ENCODE measurements at places on chromosomes 6 and 20.

DNA sequence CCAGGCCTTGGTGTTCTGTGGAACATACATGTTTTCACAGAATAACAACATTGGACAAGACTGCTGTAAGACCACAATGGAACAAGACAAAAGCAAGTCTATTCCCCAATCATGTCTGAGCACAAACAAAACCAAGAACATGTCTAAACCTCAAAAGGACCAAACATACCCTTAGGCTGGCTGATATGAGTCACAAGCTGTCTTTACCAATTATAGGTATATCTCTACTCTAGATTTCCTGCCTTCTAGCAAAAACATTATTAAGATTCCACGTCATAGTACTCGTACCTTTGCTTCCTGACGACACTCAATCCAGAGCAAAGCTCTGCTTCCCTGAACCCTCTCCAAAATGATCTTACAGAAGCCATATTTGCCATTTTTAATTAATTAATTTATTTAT, 15.4 kb upstream of the L3MBTL1 start:
- peak; percentile 10 for DNase-seq

GRCh38 chr6:168410554-168411011, 30.4 kb upstream of the SMOC2 start:
- no peak for DNase-seq

DNA sequence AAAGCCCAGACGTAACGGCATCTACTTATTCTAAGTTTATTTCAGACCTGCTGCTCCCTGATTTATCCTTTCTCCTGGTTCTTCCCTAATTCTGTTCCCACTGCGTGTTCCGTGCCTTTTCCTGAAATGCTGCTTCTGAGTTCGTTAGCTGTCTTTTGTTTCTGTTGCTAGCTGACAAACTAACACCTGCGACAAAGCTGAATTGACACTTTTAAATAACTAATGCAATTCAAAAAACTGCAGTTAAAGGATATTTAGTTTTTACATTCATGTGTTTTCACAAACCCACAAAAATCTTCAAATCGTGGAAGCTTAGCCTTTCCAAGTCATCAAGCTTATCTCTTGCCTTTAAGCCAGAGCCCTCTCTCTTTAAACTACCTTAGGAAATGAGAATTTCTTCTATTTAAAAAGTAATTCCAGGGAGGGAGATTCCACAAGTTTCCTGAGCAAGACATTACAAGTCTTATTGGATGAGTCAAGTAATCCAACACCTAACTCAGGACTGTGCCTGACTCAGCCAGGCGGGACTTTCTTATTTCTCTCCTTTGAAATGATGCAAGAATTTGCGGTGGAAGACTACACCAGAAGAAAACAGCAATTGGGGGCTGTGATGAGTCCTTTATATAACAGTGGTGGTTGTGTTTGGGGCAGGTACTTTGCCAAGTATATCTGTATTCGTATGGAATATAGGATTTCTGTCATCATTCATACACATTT, 6.3 kb downstream of the ADTRP start:
- DNase-seq, result peak; percentile 98

DNA sequence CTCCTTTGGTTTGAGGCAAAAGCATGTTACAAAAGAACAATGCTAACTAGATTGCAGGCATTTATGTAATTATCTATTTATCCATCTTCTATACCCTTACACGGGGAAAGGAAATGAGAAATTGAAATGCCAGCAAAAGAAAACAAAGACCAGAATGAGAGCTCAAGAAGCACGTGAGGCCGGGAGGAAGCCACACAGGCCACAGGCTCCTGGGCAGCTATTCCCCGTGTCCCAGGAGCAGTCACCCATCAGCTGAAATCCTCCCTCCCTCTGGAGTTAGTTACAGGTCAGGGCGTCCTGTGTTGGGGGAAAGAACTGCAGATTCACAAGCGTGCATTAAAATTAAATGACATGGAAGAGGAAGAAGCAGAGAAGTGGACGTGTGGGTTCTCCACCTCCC, 64.7 kb upstream of the RPS6KA2 start:
- no peak for DNase-seq

DNA sequence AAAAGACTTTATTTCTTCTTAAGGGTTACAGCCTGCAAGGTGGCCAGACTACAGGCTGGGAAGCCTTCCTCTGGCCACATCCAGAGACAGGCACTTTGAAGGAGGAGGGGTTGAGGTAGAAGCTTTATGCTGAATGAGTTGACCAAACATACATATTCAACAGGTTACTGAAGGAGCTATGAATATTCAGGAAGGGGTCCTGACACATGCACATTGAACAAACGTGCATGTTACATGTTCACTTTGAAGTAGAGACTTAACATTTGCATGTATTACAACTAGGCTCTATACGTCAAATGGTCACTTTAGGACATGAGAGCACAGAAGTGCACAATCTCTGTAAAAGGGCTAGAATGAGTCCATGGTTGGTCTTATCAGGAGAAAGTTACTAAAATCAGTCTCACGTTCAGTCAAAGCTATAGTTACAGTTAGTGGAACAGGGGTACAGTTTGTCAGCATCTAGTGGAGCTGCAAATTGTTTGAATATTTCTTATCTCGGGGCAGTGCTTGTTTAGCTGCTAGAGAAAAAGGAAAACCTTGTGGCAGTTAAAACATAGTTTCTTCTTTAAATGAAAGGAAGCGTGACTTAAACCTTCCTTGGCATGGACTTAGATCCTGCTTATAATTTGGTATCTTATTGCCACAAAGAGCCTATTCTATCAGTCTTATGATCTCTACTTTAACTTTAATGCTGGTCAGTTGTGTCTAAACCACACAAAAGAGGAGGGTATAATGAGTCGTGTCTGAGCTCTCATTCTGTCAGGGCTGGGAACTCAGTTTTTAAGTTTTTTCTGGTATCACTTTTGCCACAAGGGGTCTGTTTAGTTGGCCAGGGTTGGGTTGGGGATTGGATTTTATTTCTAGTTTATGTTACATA, 4.6 kb upstream of the ZSCAN9 start:
- no peak for DNase-seq

GRCh38 chr6:163177892-163178420, 236.6 kb upstream of the QKI start:
- DNase-seq, result no peak

DNA sequence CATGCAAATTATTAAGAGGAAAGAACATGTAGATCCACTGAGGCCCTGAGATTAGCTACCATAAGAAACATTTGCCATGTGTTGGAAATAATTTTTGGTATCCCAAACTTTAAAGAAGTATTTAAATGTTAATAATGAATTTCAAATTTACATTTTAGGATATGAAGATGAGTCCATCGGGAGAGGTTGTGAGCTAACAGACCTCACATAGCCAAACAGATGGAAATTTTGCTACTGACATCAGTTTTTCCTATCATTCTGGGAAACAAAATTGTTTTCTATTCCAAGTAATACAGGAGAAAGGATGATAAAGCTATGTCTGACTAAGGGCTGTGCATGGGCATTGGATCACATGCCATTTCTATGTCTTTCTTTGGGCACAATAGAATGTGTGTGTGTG, 809.6 kb downstream of the TENT5A start:
- no peak for DNase-seq

GRCh38 chr6:21999012-21999528, 297.8 kb downstream of the PRL start:
- peak; percentile 88 for DNase-seq

GRCh38 chr6:42047790-42048405, 2.4 kb upstream of the TAF8 start:
- no peak for DNase-seq

- DNase-seq, result no peak
These were observed 78.8 kb downstream of the TAF4 start for GRCh38 chr20:61986762-61987321.

DNA sequence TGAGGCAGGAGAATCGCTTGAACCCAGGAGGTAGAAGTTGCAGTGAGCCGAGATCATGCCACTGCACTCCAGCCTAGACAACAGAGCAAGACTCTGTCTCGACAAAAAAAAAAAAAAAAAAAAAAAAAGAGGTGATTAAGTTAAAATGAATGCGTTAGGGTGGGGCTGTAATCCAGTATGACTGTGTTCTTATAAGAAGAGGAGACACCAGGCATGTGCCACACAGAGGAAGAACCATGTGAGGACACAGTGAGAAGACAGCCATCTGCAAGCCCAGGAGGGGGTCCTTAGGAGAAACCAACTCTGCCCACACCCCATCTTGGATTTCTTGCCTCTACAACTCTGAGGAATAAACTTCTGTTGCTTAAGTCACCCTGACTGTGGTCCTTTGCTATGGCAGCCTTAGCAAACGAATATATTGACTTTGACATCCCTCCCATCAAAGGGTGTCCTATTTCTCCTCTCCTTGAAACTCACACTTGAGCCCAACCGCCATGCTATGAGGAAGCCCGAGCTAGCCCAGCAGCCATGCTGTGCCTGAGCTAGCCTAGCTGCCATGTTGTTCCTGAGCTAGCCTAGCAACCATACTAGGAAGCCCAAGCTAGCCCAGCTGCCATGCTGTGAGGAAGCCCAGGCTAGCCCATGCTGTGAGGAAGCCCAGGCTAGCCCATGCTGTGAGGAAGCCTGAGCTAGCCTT, 15.8 kb upstream of the PPP1R16B start:
- DNase-seq, result peak; percentile 13

- no peak for DNase-seq
These were observed 5.2 kb downstream of the TFAP2C start for GRCh38 chr20:56634307-56634706.

DNA sequence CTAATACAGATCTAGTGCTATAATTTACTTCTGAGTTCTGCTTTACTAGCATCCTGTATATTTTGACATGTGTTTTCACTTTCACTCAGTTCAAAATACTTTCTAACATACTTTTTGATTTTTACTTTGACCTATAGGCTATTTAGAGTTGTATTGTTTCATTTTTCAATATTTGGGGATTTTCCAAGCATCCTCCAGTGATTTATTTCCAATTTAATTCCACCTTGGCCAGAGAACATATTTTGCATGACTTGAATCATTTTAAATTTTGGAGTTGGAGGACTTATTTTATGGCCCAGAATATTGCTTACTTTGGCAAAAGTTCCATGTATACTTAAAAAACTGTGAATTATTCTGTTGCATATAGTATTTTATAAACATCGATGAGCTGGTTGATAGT, 1215.6 kb upstream of the MAP3K7 start:
- no peak for DNase-seq

DNA sequence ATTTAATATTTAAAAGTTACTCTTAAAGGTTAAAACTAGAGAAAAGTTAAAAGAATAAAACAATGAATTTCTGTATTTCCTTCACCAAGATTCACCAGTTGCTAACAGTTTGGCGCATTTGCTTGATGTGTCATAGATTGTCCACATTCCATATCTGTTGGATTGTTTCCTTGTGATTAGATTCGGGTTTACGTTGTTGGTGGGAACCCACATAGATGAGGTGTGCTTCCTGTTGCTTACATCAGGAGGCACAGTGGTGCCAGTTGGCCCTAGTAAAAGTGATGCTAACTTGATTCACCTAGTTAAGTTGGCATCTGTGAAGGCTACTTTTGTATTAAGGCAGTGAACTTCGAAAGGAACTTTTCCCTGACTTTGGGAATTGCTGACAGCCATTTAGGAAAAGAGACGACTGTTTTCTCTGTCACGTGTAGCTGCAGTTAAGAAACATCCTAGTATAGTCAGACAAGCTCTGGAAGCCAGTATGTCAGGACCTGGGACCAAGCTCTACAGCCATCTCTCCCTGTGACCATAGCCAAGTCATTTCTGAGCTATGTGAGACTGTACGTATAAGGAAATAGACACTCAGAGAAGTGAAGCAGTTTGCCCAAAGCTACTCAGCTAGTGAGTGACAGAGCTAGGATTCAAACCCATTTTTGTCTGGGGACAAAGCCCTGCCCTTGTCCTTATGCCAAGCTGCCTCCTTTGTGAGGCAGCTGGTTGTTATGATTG, 49.0 kb downstream of the PPARD start:
- peak; percentile 83 for DNase-seq

DNA sequence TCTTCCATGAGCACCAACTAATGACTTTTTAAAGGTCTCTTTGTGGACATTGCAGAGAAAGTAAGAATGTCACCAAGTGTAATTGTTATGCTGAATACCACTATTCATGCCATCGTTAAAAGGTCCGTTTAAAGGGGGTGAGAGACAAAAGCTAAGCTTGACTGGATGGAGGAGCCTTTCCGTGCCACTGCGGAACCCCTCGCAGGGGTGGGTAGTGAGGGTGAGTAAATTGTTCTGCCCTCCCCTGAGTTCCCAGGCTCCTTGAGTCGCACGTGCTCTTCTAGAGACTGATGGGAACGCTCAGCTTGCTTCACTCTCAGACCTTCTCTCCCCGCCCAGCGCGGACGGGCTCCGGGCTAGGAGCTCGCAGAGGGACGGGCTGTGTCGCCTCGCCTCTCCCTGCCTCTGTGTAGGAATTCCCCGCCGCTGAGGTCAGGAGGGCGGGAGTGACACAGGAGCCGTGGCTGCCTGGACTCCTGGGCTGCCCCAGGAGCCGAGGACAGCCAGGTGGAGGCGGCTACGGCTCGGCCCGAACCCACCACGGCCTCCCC, 314.8 kb upstream of the QKI start:
- no peak for DNase-seq

DNA sequence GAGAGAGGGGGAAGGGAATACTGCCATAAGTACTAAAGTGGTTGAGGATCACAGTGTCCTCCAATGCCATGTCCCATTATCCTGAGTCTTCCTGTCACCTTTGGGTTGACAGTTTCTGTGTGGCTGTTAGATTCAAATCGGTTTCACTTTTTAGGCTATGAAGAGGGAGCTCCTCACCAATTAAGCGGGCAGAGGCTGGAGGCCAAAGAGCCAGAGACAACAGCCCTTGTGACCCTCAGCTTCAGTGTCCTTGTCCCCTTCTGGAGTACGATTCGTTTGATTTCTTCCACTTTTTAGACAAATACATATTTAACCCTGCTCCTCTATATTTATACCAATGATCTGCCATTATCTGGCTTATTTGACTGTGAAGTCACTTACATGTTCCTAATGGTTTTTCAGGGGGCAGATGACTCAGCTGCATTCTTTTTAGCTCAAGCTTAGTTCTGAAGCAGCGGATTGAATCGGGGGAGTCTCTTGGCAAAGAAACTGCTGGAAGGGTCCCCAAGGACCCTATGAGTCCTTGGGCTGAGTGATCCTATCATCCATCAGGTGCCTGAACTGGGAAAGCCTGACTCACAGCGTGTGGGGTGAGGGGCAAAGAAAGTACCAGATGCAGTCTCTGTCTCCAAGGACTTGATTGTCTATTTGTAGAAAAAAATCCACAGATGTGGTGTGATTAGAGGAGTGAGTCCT, 18.2 kb downstream of the FERMT1 start:
- peak; percentile 87 for DNase-seq

DNA sequence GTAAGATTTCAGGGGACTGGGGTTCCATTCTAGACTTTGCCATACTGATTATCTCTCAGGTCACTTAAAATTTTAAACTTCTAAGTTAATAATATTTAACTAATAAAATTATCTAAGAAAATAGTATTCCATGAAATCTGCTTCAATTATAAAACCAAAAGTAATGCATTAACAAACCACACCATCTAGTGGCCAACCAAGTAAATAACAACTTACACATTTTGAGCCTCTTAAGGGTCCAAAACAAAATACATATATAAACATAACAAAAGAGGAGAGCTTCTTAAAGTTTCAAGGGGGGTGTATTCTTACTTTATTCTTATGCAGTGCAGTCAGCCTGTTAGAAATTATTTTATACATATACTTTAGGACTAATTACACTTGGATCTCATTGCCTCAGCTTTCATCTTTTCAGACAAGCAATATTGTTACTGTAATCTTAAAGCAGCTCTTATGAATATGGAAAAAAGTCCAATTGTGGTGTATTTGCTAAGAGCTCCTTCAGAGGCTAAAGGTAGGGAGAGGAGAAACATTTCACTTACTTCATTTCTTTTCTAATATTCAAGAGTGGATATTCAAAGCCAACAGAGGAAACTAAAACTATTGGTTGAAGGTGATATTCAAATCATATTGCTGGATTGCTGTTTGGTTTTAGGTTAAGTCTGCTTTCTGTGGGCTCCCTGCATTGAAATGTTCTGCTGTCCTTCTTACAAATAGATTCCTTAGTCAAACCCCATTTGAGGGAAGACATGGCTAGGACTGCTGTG, 199.7 kb upstream of the SIM1 start:
- DNase-seq, result peak; percentile 37
